ENCODE measurements at places on chromosomes 16 and 17. TPM values are rescaled to one million over a fixed set of nuclear protein-coding genes. Genes with fewer than 3 reads are reported as not detected.
A peak's percentile ranks its signal among the peaks of the same experiment; 100 is the strongest.

Gene SRCIN1
- 6.9 TPM for polyA plus RNA-seq

DNA sequence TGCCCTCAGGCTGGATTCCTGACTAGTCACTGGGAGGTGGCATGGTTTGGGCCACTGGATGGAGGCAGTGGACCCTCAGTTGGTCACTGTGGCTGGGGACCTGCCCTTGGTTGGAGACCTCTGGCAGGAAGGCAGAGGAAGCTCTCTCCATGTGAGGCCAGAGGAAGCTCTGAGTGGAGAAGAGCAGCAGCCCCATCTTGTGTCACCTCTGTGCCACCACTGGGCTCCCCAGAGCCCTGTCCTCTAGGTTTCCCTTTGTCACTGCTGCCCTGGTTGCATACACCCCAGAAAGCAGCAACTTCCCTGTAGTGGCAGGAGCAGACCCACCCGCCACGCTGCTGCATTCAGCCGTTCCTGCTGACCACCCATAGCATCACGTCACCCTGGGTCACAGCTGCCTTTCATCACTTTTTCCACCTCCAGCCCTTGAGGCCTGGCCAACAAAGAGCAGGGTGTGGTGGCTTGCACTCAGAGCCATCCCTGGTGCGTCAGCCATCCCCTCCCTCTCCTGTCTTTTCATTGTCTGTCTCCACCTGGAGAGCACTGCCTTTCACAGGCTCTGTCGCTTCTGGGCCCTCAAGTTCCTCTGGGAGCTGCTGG, 11.9 kb downstream of the CTRL start:
- DNase-seq = no peak

GRCh38 chr16:26382586-26382985, 684.1 kb upstream of the C16orf82 start:
- DNase-seq = no peak

Gene ASGR1
- 6.1 TPM for polyA plus RNA-seq

Gene FBXL16
- 0.92 TPM for polyA plus RNA-seq

Gene CARD14
- polyA plus RNA-seq = 0.75 TPM

Gene P2RX5
- polyA plus RNA-seq = 1.4 TPM

Gene WNT9B
- polyA plus RNA-seq = 7.9 TPM

- DNase-seq = no peak
These were observed 241.6 kb downstream of the XYLT1 start for GRCh38 chr16:17229131-17229530.

DNA sequence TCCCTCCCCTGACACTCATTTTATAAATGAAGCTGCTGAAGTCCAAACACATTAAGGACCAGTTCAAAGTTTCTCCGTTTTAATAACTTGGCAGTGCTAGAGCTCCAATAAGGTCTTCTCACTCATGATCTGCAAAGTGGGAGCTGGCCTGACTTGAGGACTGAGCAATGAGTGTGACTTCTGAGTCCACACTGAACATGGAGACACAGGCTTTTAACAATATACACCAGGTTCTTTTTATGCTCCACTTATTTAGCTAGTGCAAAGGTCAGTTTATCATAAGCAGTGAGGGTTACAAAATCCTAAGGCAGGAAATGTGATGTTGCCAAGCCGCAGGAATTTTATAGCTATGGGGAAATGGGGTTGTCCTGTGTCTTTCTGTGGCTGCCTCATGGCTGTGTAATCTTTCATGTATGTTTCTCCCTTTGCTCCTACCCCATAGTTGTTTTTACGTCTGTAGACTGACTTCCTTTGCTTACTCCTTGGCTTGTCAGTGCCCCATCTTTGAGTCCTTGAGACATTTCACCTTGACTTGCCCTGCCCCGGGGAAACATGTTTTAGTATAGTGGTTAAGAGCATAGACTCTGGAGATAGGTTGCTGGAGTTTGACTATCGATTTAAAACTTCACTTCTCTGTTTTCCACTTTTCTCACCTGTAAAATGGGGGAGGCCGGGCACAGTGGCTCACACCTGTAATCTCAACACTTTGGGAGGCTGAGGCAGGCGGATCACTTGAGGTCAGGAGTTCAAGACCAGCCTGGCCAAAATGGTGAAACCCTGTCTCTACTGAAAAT, 12.2 kb upstream of the MMD start:
- DNase-seq = no peak

DNA sequence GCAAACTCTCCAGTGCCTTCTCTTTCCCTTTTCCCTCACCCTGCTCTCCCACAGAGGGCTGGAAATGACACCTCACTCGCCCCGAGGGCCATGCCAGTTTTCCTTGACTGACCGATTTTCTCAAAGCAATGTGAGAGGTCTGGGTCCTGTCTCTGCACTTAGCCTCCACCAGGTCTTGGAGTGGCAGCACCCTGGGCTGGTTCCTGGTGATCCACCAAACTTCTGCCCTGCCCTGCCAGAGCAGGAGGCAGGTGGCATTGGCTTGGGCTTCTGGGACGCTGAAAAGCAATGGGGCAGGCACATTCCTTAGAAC, 97.5 kb downstream of the RAB11FIP4 start:
- DNase-seq = no peak

Gene AANAT
- 0.12 TPM for polyA plus RNA-seq

DNA sequence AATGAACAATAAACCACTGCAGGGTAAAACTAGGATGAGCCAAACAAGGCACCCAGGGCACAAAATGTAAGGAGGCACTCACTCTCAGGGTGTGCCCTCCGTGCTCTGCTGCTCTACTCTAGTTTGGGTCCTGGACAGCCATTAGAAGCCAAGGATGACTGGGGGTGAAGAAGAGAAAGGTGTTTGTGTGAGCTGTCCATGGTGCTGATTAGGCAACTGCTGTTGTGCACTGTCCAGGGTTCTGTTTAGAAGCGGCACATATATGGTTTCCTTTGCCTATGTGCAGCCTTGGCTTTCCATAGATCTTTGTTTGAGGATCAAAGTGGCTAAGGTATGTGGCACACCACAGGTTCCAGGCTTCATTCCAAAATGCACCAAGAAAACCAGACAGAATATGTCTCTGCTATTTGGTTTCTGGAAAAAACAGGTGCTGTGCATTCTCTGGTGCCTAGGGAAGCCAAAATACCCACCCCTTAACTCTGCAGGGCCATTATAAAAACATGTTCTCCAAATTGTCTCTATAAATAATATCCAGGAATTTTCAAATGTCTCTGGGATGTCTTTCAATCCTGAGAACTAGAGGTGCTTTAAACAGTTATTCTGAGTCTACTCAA, 123.5 kb downstream of the CBLN1 start:
- DNase-seq = peak; percentile 55

DNA sequence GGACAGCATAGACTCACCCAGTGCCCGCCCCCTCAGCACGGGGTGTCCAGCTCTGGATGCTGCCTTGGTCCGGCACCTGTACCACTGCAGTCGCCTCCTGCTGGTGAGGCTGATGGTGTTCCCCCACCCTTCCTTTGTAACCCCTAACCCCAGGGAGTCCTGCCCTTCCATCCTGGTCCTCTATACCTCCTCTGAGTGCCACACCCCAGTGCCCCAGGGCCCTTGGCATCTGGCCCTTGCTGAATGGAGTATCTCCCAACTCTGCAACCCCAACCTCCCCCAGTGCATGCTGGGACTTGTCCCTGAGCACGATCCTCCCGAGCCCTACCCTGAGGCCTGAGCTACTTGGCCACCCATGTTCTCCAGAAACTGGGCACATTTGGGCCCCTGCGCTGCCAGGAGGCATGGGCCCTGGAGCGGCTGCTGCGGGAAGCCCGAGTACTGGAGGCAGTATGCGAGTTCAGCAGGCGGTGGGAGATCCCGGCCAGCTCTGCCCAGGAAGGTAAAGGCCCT, 15.8 kb downstream of the RIPOR1 start:
- no peak for DNase-seq

DNA sequence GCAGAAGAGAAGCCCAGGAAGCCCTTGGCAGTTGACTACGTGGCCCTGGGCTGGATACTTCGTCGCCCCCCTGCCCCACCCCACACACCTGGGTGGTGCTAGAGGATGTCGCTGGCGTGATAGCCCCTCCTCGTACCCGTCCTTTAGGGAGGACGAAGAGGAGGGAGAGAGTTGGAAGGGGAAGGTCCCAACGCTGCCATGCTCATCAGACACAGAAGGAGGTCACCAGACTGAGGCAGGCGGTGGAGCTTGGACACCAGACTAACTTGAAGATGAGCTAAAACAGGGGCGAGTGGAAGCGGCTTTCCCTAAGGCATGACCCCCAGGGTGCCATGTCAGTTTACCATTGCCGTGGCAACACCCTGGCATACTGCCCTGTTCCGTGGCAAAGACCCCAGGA, 11.0 kb downstream of the AIPL1 start:
- no peak for DNase-seq

Gene SDR42E2
- 0.24 TPM for polyA plus RNA-seq

DNA sequence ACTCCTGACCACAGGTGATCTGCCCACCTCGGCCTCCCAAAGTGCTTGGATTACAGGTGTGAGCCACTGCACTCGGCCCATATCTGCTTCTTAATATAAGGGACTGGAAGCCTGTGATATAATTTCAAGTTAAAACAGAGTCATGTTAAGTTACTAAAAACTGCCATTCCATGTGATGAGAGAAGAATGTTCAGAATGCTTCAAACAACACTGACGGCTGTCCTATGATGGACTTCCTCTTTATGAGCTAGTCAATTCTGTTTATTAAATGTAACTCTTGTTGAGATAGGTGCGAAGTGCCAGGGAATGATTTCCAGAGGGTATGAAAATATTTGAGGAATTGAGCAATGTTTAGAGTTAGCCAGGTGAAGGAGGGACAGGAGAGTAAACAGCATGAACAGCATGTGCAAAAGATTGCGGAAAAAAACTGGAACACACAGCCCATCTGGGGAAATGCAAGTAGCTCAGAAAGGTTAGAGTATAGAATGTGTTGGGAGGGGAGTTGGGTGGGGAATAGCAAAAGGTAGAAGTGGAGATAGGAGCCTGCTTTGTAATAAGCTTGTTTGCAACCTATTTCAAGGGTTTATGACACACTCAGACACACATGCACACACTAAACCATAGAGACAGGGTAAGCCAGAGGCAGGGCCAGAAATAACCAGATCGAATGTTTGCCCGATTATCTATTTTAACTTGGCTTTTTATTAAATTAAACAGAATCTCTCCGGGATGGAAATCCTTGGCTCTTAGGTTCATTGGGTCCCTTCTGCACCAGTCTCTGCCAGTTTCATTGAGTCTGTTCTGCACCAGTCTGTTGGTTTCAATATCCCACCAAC, 135.6 kb upstream of the COX10 start:
- DNase-seq = no peak

All from renal cortex interstitium (tissue), 15 donors.